ENCODE measurements at places on chromosomes 16 and 17.

GRCh38 chr17:3528880-3529511, 28.6 kb downstream of the TRPV3 start:
- H3K4me1 ChIP-seq, result no peaks in the 10 kb centered on the region
- no peak for DNase-seq

DNA sequence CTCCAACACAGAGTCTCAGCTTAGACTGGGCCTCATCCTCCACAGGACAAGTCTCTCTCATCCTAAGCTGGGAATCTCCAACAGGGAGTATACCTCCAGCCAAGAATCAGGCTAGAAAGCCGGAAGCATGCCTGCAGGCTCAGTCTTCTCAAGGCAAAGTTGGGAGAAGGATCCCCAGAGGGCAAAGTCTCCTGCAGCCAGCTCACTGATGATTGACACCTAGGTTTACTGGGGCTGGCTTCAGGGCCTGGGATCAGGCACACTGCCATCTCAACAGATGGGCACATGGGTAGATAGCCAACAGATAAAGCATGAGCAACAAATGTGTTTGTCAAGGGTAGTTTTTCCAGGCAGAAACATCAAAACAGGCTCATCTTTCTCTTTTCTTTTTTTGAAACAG, 56.1 kb upstream of the TOX3 start:
- no peak overlapping the region for H3K27ac ChIP-seq
- H3K4me1 ChIP-seq, result no peaks in the 10 kb centered on the region
- no peak for DNase-seq
- no peaks in the 10 kb centered on the region for H3K27me3 ChIP-seq
- H3K4me3 ChIP-seq, result no peak overlapping the region
- H3K36me3 ChIP-seq, result no peaks in the 10 kb centered on the region

DNA sequence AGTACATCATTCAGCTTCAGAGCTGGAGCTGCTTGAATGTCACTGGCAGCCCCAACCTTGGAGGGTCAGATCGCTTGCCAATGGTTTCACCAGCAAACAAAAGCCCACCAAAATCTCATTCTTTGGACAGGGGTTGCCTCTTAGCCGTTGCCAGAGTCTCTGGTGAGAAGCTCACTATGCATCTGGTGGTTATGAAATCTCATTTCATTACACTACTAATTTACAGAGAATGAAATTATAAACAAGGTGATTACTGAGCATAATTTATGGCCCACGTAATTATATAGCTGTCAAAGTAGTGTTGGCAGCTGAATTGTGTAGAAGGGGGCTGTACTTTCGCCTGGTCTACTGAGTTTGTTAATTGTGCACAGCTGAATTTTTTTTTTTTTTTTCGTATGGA, 688.9 kb upstream of the KIF2B start:
- DNase-seq, result no peak
- H3K4me1 ChIP-seq, result no peaks in the 10 kb centered on the region
- no peak overlapping the region for H3K27ac ChIP-seq
- no peaks in the 10 kb centered on the region for H3K36me3 ChIP-seq

DNA sequence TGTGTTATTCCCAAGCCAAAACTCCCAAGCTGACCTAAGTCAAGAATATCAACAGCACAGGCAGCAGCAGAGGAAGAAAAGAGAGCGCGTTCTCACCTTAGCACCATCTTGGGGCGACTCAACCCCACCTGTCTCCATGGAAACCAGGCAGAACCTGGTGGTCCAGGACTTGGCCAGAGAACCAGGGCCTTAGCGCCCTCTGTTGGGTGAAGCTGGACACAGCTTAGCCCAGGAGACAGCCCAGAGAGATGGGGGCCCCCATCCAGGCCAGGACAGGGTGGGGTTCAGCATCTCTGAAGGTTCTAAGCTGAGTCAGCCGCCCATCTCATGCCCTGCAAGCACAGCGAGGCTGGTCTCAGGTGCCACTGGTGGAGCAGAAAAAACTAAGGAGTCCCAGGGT, 60.1 kb upstream of the TMEM132E start:
- H3K4me1 ChIP-seq, result no peaks in the 10 kb centered on the region
- no peak overlapping the region for H3K4me3 ChIP-seq
- H3K27ac ChIP-seq, result no peak overlapping the region
- no peaks in the 10 kb centered on the region for H3K27me3 ChIP-seq

GRCh38 chr16:63613701-63614100, 1508.2 kb downstream of the CDH11 start:
- no peak overlapping the region for H3K4me3 ChIP-seq
- H3K27ac ChIP-seq, result no peak overlapping the region
- DNase-seq, result no peak
- no peaks in the 10 kb centered on the region for H3K27me3 ChIP-seq
- H3K4me1 ChIP-seq, result no peaks in the 10 kb centered on the region

DNA sequence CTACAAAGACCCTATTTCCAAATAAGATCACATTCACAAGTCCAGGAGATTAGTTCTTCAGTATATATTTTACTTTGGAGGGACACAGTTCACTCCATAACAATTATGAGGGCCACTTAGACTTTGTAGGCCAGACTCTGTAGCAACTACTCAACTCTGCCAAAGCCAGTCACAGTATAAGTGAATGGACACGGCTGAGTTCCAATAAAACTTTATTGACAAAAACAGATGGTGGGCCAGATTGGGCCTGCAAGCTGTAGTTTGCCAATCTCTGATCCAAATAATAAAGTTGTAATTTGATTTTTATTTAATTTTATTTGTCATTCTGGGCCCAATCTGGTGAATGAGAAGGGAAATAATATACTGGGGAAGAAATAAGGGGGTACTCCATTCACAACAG, 101.1 kb downstream of the ZNF18 start:
- DNase-seq, result no peak
- no peak overlapping the region for H3K4me3 ChIP-seq
- no peaks in the 10 kb centered on the region for H3K36me3 ChIP-seq
- no peaks in the 10 kb centered on the region for H3K27me3 ChIP-seq
- no peaks in the 10 kb centered on the region for H3K4me1 ChIP-seq

- no peak overlapping the region for H3K4me3 ChIP-seq
- no peaks in the 10 kb centered on the region for H3K27me3 ChIP-seq
- no peak overlapping the region for H3K27ac ChIP-seq
- DNase-seq, result peak; percentile 90
- H3K4me1 ChIP-seq, result no peaks in the 10 kb centered on the region
- H3K36me3 ChIP-seq, result no peaks in the 10 kb centered on the region
These were observed 39.4 kb upstream of the RAI1 start for GRCh38 chr17:17641621-17642409.

DNA sequence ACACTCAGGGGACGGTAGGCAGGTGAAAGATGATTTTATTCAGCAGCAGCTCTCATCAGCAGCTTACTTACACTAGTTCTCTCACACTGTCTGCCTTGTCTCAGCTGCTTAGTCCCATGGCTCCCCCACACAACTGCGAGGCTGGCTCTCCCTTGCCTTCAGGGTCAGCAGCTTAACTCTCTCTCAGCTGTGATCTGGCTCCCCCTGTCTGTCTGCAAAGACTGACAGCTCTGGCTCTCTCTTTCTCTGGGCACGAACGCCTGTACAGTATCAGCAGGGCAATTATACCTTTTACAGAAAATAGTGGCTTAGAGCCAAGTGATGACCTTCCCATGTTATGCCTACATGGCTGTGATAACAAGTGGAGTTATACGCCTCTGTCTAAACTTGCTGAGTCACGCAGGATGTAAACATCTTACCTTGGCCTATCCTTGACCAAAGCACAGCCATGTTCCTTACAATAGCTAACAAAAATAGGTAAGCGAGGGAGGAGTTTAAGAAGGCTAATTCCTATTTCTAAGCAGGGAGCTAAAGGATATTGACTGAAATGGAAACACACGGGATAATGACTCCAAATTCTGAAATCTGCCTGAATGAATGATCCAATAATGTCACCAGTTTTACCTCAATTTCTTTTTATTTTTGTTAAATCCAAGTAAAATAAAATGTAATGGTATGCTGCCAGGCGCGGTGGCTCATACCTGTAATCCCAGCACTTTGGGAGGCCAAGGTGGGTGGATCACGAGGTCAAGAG, 1.1 kb upstream of the NDUFAB1 start:
- peaks cover 17% of the 10 kb centered on the region for H3K4me1 ChIP-seq
- no peaks in the 10 kb centered on the region for H3K27me3 ChIP-seq
- no peaks in the 10 kb centered on the region for H3K36me3 ChIP-seq
- H3K27ac ChIP-seq, result peak overlapping the region; percentile 74

- H3K27me3 ChIP-seq, result no peaks in the 10 kb centered on the region
- peak; percentile 81 for DNase-seq
- no peak within 1 kb of the TSS for H3K27ac ChIP-seq
- H3K36me3 ChIP-seq, result no peaks in the 10 kb centered on the region
These were observed at the start of gene LLGL2 for GRCh38 chr17:75524970-75525805. Gene LLGL2, plus strand, starts transcription at chr17:75525697. Its CDS starts 17,730 bp downstream, at chr17:75543427.

DNA sequence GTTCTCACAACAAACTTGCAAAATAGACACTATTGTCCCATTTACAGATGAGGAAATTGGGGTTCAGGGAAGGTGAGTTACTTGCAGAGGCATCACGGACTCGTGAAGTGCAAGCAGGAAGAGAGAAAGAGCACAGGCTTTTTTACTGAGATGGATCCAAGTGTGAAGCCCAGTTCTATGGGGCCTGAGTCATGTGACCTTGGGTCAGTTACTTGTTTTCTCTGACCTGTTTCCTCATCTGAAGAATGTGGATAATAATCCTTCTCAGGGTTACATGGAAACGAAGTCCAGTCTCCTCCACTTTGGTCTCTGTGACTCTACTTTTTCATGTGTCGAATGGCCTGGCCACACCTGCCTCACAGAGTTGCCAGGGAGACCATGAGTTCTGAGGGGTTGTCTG, 134.4 kb downstream of the SPACA3 start:
- no peaks in the 10 kb centered on the region for H3K4me1 ChIP-seq
- no peaks in the 10 kb centered on the region for H3K27me3 ChIP-seq
- DNase-seq, result no peak

DNA sequence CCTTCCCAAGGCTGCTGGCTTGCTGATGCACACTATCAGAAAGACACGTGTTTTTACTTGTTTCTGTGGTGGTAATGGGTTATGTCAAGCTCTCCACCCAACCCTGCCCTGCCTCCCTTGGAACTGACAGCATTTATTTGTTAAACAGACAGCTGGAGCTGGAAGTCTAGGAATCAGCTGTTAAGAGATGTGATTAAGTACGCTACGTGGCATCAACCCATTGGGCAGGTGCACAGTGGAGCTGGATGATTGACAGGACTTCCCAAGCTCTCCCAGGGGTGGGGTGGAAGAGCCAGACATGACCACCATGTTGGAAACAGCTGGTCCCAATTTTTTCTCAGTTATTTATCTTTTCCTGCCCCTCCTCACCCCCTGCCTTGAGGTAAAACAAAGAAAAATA, 49.4 kb downstream of the ADAMTS18 start:
- H3K27me3 ChIP-seq, result no peaks in the 10 kb centered on the region
- no peaks in the 10 kb centered on the region for H3K36me3 ChIP-seq

- H3K27ac ChIP-seq, result no peak overlapping the region
- DNase-seq, result no peak
- H3K4me3 ChIP-seq, result no peak overlapping the region
- H3K36me3 ChIP-seq, result no peaks in the 10 kb centered on the region
These were observed 27.2 kb upstream of the DUSP14 start for GRCh38 chr17:37462492-37462891.

DNA sequence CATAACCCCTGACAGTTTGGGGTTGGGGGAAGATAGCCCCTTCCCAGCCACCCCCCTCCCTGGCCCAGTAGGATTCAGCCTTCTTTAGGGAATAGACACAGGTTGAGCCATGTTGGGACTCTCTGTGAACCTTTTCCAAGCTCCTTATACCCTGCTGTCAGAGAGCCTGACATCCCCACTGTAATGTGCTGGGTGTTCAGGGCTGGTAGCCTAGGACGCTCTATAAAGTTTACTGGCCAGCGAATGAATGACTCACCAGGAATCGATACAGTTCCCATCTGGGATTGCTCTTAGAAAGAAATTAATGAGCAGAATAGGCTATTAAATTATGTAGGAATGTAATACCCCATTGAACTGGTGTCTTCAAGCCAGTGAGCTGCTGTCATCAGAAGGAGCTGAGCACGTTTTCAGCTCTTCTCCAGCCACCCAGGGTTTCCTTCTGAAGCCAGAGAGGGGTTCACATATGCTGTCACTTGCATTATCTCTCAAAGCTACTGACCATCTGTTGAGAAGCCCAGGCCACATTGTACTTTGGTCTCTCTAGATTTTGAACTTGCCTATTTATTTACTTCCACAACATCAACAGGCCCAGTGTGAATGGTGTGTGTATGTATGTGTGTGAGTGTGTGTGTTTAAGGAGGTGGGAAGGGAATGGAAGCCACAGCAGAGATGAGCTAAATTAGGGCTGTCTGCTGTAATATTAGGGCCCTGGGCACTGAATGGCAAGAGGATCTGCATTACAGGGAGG, 64.9 kb downstream of the SPACA3 start:
- no peaks in the 10 kb centered on the region for H3K27me3 ChIP-seq
- no peaks in the 10 kb centered on the region for H3K4me1 ChIP-seq
- no peak for DNase-seq
- no peak overlapping the region for H3K4me3 ChIP-seq
- H3K36me3 ChIP-seq, result no peaks in the 10 kb centered on the region

- no peak overlapping the region for H3K4me3 ChIP-seq
- DNase-seq, result no peak
- no peaks in the 10 kb centered on the region for H3K4me1 ChIP-seq
- H3K36me3 ChIP-seq, result no peaks in the 10 kb centered on the region
These were observed 75.0 kb upstream of the CPHXL start for GRCh38 chr16:75801307-75801706.

GRCh38 chr16:68486502-68487202, 38.3 kb upstream of the SMPD3 start:
- no peak for DNase-seq
- no peaks in the 10 kb centered on the region for H3K36me3 ChIP-seq
- no peaks in the 10 kb centered on the region for H3K4me1 ChIP-seq
- H3K27me3 ChIP-seq, result no peaks in the 10 kb centered on the region
- no peak overlapping the region for H3K4me3 ChIP-seq

GRCh38 chr16:83561876-83562275, 245.9 kb upstream of the HSBP1 start:
- no peaks in the 10 kb centered on the region for H3K4me1 ChIP-seq
- no peak overlapping the region for H3K4me3 ChIP-seq
- DNase-seq, result no peak
- H3K36me3 ChIP-seq, result no peaks in the 10 kb centered on the region

- DNase-seq, result no peak
- H3K36me3 ChIP-seq, result no peaks in the 10 kb centered on the region
- no peak overlapping the region for H3K27ac ChIP-seq
- no peak overlapping the region for H3K4me3 ChIP-seq
- H3K27me3 ChIP-seq, result no peaks in the 10 kb centered on the region
These were observed 40.4 kb downstream of the NXPH3 start for GRCh38 chr17:49616086-49616485.

DNA sequence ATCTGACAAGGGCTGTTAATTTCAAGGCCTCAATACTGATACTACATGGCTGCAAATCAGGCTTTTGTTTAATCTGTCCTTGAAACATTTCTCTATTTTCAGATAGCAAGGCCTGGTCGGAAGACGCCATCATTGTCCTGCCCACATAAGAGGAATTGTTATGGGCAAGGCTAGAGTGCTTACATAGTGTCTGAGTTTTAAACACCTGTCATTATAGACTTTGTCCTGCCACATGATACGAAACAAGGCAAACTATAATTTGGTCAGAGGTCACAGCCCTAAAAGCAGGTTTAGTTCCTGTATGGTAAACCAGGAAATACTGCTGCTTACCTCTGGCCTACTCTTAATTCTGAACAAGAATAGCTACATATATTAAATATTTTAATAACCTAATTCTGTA, 104.4 kb downstream of the SSH2 start:
- no peak for DNase-seq
- no peak overlapping the region for H3K4me3 ChIP-seq
- H3K27me3 ChIP-seq, result no peaks in the 10 kb centered on the region
- H3K36me3 ChIP-seq, result no peaks in the 10 kb centered on the region
- no peaks in the 10 kb centered on the region for H3K4me1 ChIP-seq

GRCh38 chr17:75555679-75556153, 30.2 kb downstream of the LLGL2 start:
- H3K27ac ChIP-seq, result no peak overlapping the region
- no peak for DNase-seq
- peaks cover 13% of the 10 kb centered on the region for H3K4me1 ChIP-seq
- H3K27me3 ChIP-seq, result no peaks in the 10 kb centered on the region
- H3K36me3 ChIP-seq, result no peaks in the 10 kb centered on the region
- H3K4me3 ChIP-seq, result no peak overlapping the region

Data from adrenal gland (tissue), 19 donors.